ENCODE measurements at places on chromosomes 13 and 19. TPM values are rescaled to one million over a fixed set of nuclear protein-coding genes. Genes with fewer than 3 reads are reported as not detected.

Gene SIGLEC14
- 4.2 TPM for total RNA-seq

Gene MEF2B
- total RNA-seq: 4.4 TPM

Gene CA11
- 9.6 TPM for total RNA-seq

Gene PSG1
- not detected for total RNA-seq

Gene FKRP
- total RNA-seq: 20.6 TPM

Gene CPB2
- not detected for total RNA-seq

Gene IGFL3
- total RNA-seq: not detected

Gene ASPDH
- not detected for total RNA-seq

Gene GIPC3
- total RNA-seq: 2.4 TPM

Gene LGALS14
- not detected for total RNA-seq

All from ureter (tissue), 1 donor.